Activated T-helper 1 cell treated with anti-CD3 and anti-CD28 coated beads, Interleukin-12 subunit alpha, Interleukin-12 subunit beta, Interleukin-2, Interleukin-4 antibody, amounts not matched to agents 30 ng/mL and 10 ng/mL and 1 ng/mL, durations not matched to agents 14 hours and 24 hours and 36 hours (primary cell): ENCODE measurements at places on chromosomes 3 and 15. TPM values are rescaled to one million over a fixed set of nuclear protein-coding genes. Genes with fewer than 3 reads are reported as not detected.

- no peaks in the 10 kb centered on the region for H3K36me3 ChIP-seq
- H3K4me3 ChIP-seq = no peak overlapping the region
- no peak for DNase-seq
- H3K27me3 ChIP-seq = no peaks in the 10 kb centered on the region
- no peaks in the 10 kb centered on the region for H3K4me1 ChIP-seq
Measured at GRCh38 chr3:35832140-35832571, 192.8 kb downstream of the ARPP21 start.

DNA sequence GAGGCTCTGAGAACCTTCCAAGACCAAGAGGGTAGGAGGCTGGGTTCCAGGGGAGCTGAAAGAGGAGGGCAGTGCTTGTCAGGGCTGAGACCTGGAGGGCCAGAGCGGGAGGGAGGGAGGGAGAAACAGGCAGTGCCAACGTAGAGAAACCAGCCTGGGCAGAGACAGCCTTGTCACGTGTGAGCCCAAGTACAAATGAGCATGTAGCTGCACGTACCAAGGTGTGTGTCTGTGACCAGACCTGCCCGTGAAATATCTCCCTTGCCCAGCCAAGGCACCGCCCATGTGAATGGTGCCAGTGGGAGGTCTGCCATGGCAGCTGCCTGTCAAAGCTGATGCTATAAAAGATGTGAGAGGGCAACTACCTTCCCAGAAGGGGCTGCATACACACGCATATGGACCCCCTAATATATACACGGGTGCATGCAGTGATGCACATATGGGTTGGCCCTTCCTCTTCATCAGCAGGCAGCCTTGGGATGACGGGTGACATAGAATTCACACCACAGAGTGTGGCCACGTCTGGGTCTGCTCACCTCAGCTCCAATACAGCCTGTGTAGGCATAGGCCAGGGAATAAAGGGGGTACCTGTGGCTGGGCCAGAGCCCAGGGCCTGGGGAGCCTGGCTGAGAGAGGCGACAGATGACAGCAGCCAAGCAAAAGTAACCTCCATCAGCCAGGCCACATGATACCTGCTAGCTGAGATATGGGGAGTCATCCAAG is 7.8 kb upstream of the CTDSPL start:
- no peak overlapping the region for H3K4me3 ChIP-seq
- no peaks in the 10 kb centered on the region for H3K4me1 ChIP-seq
- no peaks in the 10 kb centered on the region for H3K36me3 ChIP-seq
- H3K27me3 ChIP-seq = peaks cover 7% of the 10 kb centered on the region
- H3K27ac ChIP-seq = no peak overlapping the region

DNA sequence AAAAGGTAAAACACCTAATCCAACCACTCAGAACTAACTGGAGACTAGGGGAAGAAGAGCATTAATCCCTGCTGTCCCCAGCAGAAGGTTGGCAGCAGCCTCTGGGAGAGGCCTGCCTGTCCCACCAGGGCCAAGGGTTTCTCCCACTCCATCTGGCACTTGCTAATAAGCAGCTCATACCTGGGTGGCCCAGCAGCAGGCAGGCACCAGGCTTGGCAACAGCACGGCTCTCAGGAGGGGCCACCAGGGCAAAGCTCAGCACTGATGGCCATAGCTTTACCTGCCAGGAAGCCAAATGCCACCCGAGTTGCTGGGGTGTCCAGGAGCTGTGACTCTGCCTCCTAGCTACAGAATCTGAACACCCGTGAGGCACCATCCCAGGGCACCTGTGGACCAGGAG is 58.3 kb downstream of the BOC start:
- DNase-seq = no peak
- H3K4me3 ChIP-seq = no peak overlapping the region
- no peaks in the 10 kb centered on the region for H3K4me1 ChIP-seq
- no peaks in the 10 kb centered on the region for H3K36me3 ChIP-seq

- H3K4me1 ChIP-seq = no peaks in the 10 kb centered on the region
- no peak overlapping the region for H3K4me3 ChIP-seq
- no peaks in the 10 kb centered on the region for H3K27me3 ChIP-seq
- no peak for DNase-seq
- no peak overlapping the region for H3K27ac ChIP-seq
Measured at GRCh38 chr3:14698601-14699244, 23.8 kb downstream of the C3orf20 start.

DNA sequence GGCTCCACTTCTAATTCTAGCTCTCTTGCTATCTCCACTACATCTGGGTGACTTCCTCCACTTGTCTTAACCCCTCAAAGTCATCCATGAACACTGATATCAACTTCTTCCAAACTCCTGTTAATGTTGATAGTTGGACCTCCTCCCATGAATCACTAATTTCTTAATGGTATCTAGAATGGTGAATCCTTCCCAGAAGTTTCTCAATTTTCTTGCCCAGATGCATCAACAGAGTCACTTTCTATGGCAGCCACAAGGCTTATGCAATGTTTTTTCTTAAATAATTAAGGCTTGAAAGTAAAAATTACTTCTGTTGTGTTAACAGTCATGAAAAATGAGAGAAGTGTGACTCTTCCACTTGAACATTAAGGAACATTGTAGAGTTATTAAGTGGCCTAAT is 164.3 kb downstream of the PCCB start:
- DNase-seq = no peak
- no peaks in the 10 kb centered on the region for H3K27me3 ChIP-seq
- H3K27ac ChIP-seq = no peak overlapping the region
- H3K4me3 ChIP-seq = no peak overlapping the region
- H3K4me1 ChIP-seq = no peaks in the 10 kb centered on the region

DNA sequence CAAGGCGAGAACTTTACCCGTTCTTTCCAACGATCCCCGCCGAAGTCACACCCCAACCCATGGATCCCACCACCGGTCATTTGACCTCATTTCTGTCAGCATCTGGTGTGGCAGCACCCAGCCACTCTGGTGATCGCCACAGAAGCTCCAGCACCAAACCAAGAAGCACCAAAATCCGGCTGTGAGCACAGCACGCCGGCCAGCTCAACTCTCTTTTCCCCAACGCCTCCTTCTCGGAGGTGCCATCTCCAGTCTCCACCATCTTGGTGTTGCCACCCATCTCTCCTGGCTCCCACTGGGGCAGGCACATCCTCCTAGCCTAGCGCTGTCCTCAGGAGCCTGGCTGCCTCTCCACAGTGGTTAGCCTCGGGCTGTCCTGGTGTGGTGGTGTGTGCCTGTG is 6.5 kb downstream of the MUC4 start:
- H3K36me3 ChIP-seq = peaks cover 14% of the 10 kb centered on the region
- peak overlapping the region; percentile 13 for H3K4me3 ChIP-seq
- H3K27ac ChIP-seq = peak overlapping the region; percentile 95
- H3K4me1 ChIP-seq = peaks cover 58% of the 10 kb centered on the region
- DNase-seq = no peak
- no peaks in the 10 kb centered on the region for H3K27me3 ChIP-seq

DNA sequence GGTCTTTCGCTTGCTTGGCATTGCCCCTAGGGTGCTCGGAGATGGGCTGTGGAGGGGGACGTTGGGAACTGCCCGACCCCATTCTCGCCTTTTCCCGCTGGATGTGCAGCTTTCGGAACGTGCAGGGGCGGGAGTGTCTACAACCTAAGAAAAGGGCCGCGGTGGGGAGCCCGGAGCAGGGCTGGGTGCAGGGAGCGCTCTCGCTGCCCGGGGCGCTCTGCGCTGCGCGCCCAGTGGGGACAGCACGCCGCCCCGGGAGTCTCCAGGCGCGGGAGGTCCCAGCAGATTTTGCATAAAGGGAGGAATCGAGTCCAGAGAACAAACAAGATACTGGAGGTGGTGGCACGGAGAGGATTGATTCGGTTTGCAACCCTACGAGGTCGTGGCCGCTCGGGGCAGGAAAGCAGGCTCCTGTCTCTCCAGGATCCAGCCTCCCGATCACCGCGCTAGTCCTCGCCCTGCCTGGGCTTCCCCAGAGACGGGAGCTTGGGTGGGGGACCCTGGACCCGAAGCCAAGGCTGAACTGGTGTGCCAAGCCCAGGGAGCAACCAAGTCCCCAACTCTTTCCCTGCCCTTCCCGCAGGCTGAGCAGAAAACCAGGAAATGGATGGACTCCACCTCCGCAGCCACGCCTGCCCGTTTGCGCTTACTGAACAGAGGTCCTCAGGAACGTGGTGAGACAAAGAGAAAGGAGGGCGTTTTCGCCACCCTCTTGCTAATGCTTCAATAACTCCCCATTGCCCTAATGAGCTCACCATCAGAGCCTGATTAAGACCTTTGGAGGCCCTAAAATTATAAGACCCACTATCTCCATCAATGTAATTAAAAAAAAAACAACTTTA is 59.7 kb downstream of the NOX5 start:
- no peak overlapping the region for H3K4me3 ChIP-seq
- peaks cover 1% of the 10 kb centered on the region for H3K36me3 ChIP-seq
- H3K27me3 ChIP-seq = peaks cover 36% of the 10 kb centered on the region

DNA sequence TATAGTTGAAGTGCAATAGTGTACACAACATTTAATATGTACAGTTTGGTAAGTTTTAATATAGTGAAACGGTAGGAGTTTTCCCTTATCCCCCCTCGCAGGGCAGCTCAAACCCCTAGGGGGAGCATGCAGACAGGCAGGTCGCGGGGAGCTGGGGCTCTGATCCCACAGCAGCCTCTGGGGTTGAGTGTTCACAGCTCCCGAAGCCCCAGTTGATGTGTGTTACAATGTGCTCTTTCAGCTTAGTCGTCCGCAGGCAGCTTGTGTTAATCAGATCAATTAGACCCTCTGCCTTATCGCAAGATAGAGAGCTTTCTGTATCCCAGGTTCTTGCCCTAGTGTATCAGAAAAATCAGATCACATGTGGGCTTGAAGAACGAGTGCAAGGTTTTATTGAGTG is 143.1 kb upstream of the CHRNA7 start:
- DNase-seq = no peak
- no peaks in the 10 kb centered on the region for H3K4me1 ChIP-seq
- H3K4me3 ChIP-seq = no peak overlapping the region

GRCh38 chr3:124097362-124098131 is 105.6 kb upstream of the ROPN1 start:
- no peak for DNase-seq
- no peaks in the 10 kb centered on the region for H3K4me1 ChIP-seq
- no peaks in the 10 kb centered on the region for H3K36me3 ChIP-seq
- peaks cover 4% of the 10 kb centered on the region for H3K27me3 ChIP-seq
- H3K4me3 ChIP-seq = no peak overlapping the region

DNA sequence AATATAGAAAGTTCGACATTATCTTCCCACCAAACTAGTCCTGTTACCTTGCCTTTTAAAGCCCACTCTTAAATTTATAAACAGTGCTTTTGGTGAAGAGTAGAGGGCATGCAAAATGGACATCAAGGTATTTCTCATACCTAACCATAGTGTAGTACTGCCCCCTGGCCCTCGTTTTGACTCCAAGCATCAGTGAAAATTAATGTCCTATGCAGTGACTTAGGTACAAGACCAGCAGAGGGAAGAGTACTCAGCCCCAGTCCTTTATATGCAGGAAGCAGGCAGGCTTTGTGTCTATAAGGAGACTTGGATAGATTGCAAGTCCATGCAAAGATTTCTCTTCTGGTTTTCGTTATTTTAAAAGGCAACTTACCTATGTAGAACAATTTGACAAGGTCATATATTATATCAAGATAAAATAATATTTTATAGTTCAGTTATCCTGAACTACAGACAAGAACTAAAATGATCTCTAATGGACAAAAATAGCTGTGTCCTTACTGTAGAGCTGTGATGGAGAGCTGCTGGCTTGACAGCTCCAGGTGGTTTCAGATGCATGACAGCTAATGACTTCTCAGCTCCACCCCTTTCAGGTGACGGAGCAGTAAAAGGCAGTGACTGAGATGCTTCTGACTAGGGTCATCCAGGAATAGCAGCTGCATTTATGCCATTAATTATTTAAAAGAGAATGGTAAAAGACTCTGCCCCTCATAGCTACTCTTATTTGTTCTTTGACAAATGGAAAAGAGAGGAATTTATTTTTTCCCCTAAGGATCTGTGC is 646.1 kb downstream of the SQOR start:
- no peaks in the 10 kb centered on the region for H3K36me3 ChIP-seq
- DNase-seq = no peak
- H3K27me3 ChIP-seq = no peaks in the 10 kb centered on the region
- H3K4me1 ChIP-seq = no peaks in the 10 kb centered on the region
- H3K27ac ChIP-seq = no peak overlapping the region

DNA sequence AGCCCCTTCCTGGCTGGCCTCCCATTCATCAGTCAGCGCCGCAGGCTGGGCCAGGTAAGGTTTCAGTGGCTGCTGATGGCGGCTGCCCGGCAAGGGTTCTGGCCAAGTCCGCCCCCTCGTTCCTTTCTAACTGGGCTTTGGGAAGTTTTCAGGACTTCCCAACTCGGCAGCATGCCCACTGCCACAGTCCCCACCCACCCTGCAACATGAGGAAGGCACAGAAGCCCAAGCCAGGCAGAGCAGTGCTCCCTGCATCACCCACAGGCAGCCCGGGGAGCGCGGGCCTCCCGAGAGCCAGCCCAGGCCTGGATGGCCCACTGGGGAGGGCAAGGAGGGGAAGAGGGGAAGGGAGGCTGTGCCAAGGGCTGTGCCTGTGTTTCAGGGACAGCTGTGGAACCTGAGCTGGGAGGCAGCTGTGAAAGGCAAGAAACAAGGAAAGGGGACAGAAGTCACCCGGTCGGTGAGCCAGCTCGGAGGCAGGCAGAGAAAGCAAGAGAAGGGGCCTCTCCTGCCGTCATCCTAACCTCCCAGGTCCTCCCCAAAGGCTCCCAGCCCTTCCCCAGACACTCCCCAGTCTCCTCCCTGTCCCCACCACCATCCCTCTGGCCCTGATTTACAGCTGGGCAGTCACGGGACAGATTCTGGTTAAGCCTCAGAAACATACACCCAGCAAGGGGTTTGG is 73.9 kb downstream of the CPN2 start:
- DNase-seq = no peak
- H3K4me1 ChIP-seq = peaks cover 7% of the 10 kb centered on the region

Gene CYP1A2
- total RNA-seq = not detected in 2 replicates

Gene COL6A5
- 0.02 and 0.16 TPM in 2 replicates for total RNA-seq

Gene SLC22A13
- 0.65 and 0.78 TPM in 2 replicates for total RNA-seq

Gene SLC12A1
- total RNA-seq = not detected in 2 replicates

Gene ARPP21
- not detected in 2 replicates for total RNA-seq

Gene LEKR1
- 0.57 TPM in 1 of 2 replicates, not detected in the other for total RNA-seq

Gene CHL1
- total RNA-seq = not detected in 2 replicates

Gene SLC2A2
- not detected in 2 replicates for total RNA-seq

Gene GLCE
- 2.8 and 2.9 TPM in 2 replicates for total RNA-seq
